Mucosa of descending colon (tissue), 3 donors: ENCODE measurements at places on chromosomes 6 and 20.

DNA sequence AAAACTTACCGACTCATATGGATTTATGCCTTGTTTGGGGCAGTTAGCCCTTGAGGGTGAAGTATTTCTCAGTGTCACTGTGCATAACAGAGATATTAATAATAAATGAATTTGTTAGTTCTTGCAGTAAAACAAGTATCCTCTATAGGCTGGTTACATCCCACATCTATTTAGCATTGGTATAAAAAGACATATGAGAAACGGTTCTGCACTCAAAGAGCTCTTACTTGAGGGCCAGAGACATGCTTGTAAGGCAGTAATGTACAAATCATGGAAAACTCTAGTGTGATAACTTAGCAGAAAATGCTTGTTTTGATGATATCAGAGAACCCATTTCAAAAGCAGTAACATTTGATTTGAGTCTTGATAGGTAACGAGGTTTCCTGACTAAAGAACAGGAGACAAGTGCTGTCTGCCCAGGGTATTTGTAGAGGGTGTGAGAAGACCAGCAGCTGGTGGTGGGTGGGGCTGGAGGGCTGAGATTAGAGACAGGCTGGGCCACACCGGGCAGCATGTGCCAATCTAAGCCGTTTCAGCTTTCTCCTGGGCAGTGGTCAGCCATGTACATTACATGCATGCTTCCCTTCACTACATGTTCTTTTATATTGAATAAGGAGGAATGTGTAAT is 46.3 kb downstream of the TULP4 start:
- DNase-seq = peak; percentile 48

- DNase-seq = no peak
Observed at GRCh38 chr6:138493413-138493812, 5.9 kb downstream of the NHSL1 start.

DNA sequence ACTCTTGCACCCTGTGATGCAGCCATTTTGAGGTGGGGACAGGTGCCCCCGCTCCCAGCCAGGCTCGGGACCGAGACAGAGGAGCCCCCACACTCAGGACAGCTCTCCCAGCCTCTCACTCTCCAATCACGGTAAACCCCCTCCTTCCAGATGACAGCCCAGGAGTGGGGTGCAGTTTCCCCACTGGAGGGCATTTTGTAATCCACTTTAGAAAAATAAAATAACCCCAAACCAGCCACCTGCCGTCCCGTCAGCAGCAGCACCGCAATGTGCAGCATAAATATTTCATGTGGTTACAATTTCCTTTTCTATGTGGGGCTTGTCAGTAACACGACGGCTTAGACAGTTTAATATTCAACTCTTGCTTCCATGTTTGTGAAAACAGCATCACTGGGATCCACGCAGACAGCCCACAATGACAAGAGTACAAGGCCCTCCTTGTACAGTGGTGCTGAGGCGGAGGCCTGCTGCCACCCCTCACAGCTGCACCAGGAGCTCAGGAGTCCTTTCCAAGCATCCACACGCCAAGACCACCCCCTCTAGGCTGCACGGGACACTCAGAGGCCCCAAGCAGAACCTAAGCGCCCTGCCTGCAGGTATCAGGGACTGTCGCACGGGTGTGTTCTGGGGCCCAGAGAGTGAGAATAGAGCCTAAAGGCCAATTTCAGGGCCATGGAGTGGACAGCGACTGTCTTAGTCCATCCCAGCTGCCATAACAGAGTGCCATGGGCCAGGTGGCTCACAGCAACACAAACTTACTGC is 116.7 kb downstream of the JPH2 start:
- DNase-seq = no peak

- no peak for DNase-seq
Observed at GRCh38 chr6:2108700-2109306, 136.6 kb downstream of the GMDS start.

- DNase-seq = peak; percentile 11
Observed at GRCh38 chr6:37190159-37190535, 20.2 kb downstream of the PIM1 start.

- no peak for DNase-seq
Observed at GRCh38 chr6:113690281-113691259, 166.6 kb upstream of the MARCKS start.

GRCh38 chr20:22999756-23000155 is 35.4 kb upstream of the SSTR4 start:
- no peak for DNase-seq

DNA sequence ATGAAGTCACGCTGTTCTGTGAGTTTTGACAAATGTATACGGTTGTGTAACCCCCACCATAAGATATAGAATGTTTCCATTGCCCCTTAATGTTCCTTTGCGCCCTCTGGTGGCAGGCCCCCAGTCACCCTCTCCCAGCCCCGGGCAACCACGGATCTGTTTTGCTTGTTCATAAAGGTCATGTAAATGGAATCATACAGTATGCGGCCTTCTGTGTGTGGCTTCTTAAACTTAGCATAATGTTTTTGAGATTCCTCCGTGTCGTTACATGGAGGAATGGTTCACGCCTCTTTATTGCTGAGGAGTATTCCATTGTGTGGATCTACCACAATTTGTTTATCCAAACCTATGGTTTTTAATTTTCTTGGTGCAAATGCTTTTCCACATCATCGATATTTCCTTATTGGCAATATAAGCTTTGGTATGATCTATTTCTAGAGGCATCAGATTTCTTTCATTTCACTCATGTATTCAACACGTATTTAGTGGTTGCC is 28.4 kb downstream of the LYRM2 start:
- no peak for DNase-seq

GRCh38 chr20:46058599-46059281 is 29.7 kb downstream of the SLC12A5 start:
- no peak for DNase-seq

- no peak for DNase-seq
Observed at GRCh38 chr6:37289931-37290330, 32.0 kb upstream of the TMEM217 start.

GRCh38 chr20:8147476-8147875 is 15.4 kb downstream of the PLCB1 start:
- no peak for DNase-seq

DNA sequence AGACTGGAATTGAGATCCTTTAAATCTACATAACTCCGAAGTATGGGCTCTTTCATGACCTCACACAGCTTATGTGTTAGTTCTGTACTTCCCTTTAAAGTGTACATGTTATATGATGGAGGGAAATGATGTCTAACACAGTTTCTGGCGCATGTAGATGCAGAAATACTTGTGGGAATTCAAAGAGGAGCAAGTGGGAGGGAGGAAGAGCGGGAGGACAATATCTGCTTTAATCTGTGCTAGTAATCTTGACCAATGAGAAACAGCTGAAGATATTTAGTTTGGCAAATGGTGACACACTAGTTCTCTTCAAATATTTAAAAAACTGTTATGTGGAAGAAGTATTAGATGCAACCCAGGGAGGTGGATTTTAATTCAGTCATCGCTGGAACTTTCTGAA is 62.9 kb upstream of the PLEKHG1 start:
- no peak for DNase-seq

GRCh38 chr6:110232450-110232849 is 52.2 kb downstream of the CDC40 start:
- no peak for DNase-seq

DNA sequence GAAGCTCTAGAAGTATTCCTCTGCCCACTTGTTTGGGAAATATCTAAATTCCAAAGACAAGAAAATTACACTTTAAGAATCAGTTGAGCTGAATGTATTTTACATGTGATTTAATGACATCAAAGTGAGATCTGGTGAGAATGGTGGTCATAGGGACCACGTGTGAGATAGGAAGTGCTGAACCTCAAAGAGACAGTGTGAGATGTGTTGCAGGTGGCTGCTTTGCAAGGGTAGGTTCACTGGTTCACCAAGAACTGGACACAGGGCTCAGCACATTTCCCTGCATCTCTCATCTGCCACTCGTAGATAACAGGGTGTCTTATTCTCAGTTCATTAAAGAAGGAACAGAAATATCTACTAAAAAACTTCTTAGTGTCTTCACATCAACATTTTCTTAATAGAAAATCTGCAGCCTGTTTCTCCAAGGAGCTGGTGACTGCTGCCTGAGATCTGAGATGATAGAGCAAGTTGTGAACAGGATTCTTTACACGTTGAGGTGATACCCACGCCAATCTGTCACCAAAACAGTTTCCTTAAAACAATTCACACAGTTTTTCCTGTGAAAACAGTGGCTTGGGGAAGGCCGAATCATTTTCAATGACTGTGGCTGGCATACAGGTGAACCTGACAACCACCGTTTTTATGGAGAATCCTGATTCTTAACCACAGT is 7.2 kb downstream of the CCR6 start:
- DNase-seq = no peak

GRCh38 chr20:38804682-38805501 is 605 bp upstream of the PPP1R16B start:
- peak; percentile 55 for DNase-seq

- DNase-seq = no peak
Observed at GRCh38 chr6:106715922-106716321, 86.5 kb downstream of the QRSL1 start.
